Vein endothelial cell (primary cell): ENCODE measurements at places on chromosomes 12 and 14. TPM values are rescaled to one million over a fixed set of nuclear protein-coding genes. Genes with fewer than 3 reads are reported as not detected.

Gene CFAP251
- total RNA-seq = 1.6 and 2.9 TPM in 2 replicates

Gene DNAJC22
- 0.29 and 0.65 TPM in 2 replicates for total RNA-seq

Gene SERPINA10
- total RNA-seq = not detected in 2 replicates

Gene CCDC196
- total RNA-seq = not detected in 2 replicates

Gene LRRK2
- total RNA-seq = 0.33 and 2.0 TPM in 2 replicates

Gene IGF1
- 0.33 and 1.4 TPM in 2 replicates for total RNA-seq

Gene OTX2
- not detected in 2 replicates for total RNA-seq

Gene CCNK
- 38.5 and 39.8 TPM in 2 replicates for total RNA-seq

Gene PAH
- not detected in 2 replicates for total RNA-seq

Gene ZNF891
- total RNA-seq = 0.86 and 0.98 TPM in 2 replicates

Gene C14orf39
- under 0.01 TPM in 1 of 2 replicates, not detected in the other for total RNA-seq

Gene SIX4
- 4.5 and 6.9 TPM in 2 replicates for total RNA-seq

Gene NYNRIN
- total RNA-seq = 14.6 and 28.7 TPM in 2 replicates

Gene SDS
- total RNA-seq = not detected in 2 replicates
